ENCODE measurements at places on chromosomes 5 and 9.
A peak's percentile ranks its signal among the peaks of the same experiment; 100 is the strongest.

GRCh38 chr5:68372161-68372560, 156.6 kb downstream of the PIK3R1 start:
- DNase-seq, result no peak

- peak; percentile 34 for DNase-seq
Measured at GRCh38 chr5:98933445-98934072, 4.8 kb upstream of the CHD1 start.

- DNase-seq, result no peak
Measured at GRCh38 chr5:133307275-133307674, 255.5 kb downstream of the HSPA4 start.

DNA sequence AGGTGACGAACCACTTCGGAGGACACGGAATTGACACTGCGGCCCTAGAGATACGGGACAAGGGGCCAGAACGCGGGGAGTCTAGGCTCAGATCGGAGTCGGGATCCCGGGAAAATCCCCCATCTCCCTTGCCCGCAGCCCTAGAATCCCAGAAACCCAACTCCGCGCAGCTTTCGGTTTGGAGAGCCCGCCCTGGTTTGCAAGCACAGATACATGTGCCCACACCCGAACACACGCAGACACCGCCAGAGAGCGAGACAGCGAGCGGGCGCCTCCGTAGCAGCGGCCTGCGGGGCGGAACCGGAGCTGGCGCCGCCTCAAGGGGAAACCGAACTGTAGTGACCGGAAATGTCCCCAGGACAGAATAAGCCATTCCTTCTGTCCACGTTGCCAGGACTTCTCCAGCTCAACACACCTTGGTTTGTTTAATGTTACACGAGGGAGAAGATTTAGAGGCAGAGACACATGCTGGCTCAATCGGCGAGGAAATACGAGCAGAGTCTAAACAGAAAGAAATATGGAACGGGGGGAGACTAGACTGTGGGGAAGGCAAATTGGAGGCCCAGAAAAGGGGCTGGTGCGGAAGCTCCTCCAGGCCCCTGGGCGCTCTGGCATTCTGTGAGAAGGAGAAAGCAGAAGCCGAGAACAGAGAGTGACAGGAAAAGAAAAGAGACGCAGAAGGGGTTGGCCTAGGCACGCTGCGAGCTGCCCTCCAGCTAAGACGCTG, 2.9 kb upstream of the PAX5 start:
- peak; percentile 21 for DNase-seq

- DNase-seq, result no peak
Measured at GRCh38 chr9:34442770-34443169, 15.6 kb downstream of the FAM219A start.
